ENCODE measurements at places on chromosomes 2 and 18.

- no peak for DNase-seq
Measured at GRCh38 chr2:169066897-169067296, 2.5 kb upstream of the DHRS9 start.

- DNase-seq = no peak
Measured at GRCh38 chr2:140257692-140258300, 1477.6 kb upstream of the NXPH2 start.

- no peak for DNase-seq
Measured at GRCh38 chr2:29443627-29444026, 328.4 kb downstream of the CLIP4 start.

- no peak for DNase-seq
Measured at GRCh38 chr2:153986488-153987229, 114.9 kb downstream of the GALNT13 start.

- no peak for DNase-seq
Measured at GRCh38 chr2:224077773-224078507, 38.9 kb upstream of the SERPINE2 start.

DNA sequence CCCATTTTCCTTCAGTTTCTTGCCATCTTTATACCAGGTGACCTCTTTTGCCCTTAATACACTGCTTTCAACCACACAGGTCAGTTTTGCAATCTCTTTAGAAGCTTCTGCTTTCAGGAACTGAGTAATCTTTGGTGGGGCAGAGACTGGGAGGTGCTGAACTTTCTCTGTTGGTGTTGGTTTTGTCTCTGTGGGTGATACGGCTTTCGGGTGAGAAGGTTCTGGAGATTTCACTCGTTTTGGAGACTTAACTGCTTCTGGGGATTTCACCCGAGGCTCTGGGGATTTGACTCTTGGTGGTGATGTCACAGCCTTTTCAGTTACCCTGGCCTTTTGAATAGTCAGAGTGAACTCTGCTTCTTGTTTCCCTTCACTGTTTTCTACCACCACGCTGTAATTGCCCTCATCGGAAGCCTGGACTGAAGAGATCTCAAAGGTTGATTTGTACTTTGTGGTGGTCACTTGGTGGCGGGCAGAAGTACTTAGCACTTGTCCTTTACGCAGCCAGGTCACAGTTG, 50.4 kb downstream of the PLEKHA3 start:
- DNase-seq = no peak
